ENCODE measurements at places on chromosomes 6 and 20.
A peak's percentile ranks its signal among the peaks of the same experiment; 100 is the strongest.

GRCh38 chr20:10481676-10482075 is 46.6 kb downstream of the SLX4IP start:
- no peak for DNase-seq

DNA sequence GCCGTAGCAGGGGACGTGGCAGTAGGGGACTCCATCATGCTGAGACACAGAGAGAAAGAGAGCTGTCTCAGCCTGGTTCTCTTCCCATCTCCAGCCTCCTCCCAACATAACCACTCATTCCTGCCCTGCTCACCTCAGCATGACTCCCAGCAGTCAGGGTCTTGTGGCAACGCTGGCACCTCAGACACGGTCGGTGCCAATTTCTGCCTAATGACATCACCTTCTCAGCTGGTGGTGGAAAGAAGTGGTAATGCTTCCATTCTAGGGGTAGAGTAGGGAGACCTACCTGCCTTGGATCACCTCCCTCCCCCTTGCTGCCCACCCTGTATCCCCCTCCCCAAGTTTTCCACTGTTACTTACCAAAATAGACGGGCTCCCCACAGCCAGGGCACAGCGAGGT is 2.5 kb downstream of the CRIP3 start:
- DNase-seq = no peak

- no peak for DNase-seq
Measured at GRCh38 chr6:34383161-34383631, 9.3 kb downstream of the NUDT3 start.

DNA sequence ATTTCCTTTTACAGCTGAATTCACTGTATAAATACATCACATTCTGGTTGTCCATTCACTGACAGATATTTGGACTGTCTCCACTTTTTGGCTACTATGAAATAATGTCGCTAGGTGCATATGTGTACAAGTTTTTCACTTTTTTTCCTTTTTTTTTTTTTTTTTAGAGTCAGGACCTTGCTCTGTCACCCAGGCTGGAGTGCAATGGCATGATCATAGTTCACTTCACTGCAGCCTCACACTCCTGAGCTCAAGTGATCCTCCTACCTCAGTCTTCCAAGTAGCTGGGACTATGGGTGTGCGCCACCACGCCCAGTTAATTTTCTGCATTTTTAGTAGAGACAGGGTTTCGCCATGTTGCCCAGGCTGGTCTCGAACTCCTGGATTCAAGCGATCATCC is 13.3 kb downstream of the CSNK2A1 start:
- DNase-seq = no peak

DNA sequence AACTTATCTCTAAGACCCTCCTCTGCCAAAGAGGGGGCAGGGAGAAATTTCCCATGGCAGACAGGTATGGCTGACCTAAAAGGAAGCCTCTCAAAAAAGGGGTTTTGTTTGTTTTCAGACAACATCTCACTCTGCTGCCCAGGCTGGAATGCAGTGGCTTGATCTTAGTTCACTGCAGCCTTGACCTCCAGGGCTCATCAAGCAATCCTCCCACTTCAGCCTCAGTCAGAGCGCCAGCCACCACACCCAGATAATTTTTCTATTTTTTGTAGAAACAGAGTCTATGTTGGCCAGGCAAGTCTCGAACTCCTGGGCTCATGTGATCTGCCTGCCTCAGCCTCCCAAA is 3.8 kb downstream of the EZR start:
- no peak for DNase-seq

DNA sequence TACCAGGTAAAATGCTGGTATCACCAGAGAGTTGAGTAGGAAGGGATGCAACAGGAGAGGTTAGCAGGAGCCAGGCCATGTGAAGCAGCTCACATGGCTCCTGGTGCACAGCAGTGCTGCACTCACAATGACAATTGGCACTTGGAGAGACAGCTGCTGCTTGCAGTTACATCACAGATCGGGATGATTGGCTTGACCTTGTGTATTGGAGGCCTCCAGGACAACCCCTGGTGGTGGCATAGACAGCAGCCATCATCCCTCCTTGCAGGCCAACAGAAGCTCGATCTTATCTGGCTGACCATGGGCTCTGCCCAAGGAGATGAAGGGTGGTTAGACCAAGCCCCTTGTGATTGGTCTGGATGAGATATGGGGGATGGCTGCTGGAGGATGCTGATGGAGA is 73.0 kb downstream of the EYA2 start:
- no peak for DNase-seq

DNA sequence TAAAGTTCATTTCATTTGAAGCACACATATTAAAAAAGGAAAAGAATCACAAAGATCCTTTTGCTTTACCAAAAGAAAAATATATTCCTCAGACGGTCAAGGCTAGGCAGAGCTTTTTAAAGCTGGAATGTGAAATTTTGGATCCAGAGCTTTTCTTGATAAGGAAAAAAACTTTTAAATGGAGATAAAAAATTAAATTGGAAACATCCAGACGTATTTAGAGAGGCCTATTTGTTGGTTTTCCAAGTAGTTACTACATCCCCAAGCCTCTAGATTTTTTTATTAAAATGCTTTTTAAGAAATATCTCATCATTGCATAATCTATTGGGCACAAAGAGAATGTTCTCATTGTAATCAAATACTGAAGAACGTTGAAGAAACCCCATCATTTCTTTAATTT is 385.7 kb upstream of the CITED2 start:
- DNase-seq = no peak

GRCh38 chr6:9178071-9178470 is 742.7 kb upstream of the SLC35B3 start:
- DNase-seq = no peak

GRCh38 chr6:9576521-9576920 is 838.4 kb downstream of the TFAP2A start:
- DNase-seq = no peak

DNA sequence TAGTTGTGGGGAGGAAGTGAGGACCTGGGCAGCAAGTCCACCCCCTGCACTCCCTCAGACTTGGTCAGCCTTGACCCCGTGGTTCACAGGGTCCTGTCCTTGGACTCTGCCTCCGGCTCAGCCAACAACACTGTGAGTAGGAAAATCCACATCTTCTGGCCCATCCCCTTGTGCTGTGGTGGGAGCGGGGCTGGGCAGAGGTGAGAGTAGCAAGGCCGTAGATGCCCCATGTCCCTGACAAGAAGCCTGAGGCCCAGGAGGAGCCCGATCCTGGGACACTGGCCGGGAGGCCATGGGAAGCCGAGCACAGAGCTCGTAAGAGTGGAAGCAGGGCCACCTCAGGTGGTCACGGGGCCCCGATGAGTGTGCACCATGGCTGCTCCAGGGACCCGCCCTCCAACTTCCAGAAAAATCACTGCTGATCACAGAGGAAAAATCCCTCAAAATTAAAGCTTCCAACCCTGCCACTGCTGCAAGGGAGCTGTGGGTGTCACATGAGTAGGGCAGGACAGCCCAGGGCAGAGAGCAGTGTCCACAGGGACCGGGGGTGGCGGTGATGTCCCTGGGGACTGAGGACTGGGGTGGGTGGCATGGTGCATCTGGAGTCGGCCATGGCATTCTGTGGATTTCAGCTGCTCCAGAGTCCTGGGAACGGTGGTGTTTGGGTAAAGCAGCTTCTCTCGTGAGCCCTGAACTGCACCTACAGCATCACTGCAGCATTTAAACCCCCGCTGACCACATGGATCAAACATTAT is 189.4 kb downstream of the DLL1 start:
- peak; percentile 33 for DNase-seq

DNA sequence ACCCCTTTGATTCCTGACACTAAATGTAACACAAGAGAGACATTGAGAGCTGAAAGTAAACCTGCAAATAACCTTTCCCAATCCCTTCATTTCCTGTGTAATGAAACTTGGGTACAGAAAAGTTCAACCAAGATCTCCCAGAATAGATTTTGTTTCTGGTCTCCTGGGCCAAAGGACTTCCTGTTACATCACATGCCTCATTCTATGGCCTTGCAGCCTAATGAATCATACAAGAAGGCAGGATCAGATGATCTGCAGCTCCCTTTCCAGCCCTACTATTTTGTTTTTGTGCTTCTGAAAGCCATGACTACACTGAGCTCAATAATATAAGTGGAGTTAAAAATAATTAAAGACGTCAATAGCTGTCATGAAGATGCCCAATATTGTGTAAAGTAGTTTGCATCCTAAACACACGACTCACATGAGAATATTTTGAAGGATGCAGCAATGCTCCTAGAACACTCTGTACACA is 73.4 kb upstream of the NOX3 start:
- no peak for DNase-seq

DNA sequence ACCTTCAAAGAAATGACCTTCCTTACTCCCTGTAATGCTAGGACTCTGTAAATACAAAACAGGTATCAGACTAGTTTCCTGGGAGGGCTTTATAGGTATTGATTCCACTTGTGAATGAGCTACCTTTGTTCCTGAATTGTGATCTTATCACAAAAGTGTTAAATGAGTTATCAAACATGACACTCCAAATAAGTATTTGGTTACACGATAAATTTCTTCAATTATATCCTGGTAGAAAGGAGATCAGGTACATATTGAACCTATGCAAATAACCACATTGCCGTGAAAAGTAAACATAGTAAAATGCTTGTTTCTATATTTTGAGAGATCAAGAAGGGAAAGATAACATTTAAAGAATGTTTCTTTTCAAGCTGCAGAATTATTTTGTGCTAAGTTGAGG is 285.3 kb downstream of the HIVEP2 start:
- no peak for DNase-seq

DNA sequence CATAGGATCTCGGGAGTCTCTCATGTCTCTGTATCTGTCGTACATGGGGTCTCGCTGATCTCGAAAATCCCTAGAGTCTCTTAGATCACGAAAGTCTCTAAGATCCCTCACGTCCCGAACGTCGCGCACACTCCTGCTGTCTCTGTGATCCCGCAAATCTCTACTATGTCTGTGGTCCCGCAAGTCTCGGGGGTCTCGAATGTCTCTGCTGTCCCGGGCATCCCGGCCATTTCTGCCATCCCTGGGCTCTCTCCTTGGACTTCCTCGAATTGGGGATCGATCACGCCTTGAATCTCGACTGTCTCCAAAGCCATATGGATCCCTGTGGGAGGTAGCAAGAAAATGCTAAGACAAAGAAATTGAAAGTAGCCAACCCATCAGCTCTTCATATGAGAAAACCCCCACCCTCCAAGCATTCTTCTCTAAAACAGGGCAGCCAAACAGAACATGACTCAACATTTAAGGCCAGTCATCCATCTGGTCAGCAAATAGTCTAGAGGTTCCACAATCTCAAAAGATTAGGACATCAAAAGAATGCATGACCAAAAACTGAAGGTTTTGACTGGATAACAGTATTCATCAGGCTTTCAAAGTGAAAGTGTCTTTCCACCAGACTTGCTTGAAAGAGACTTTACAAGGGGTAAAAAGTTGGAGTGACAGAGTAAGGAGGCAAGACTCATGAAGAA is 19.4 kb downstream of the NCOA5 start:
- peak; percentile 66 for DNase-seq

DNA sequence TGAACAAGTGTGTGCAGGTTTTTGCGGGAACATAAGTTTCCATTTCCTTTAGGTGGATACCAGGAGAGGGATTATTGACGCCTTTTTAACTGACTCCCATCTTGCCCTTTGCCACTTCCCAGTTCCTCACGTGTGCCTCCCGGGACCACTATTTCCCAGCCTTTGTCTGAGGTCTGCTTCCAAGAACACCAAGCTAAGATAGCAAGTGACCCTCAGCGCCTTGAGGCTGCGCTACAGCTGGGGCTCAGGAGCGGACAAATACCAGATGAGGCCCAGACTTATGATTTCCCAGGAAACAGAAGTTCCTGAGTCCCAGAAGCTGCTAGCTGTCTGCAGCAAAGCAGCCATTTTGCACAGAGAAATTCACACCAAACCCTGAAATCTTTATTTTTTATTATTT is 216.7 kb downstream of the SYNDIG1 start:
- peak; percentile 7 for DNase-seq

DNA sequence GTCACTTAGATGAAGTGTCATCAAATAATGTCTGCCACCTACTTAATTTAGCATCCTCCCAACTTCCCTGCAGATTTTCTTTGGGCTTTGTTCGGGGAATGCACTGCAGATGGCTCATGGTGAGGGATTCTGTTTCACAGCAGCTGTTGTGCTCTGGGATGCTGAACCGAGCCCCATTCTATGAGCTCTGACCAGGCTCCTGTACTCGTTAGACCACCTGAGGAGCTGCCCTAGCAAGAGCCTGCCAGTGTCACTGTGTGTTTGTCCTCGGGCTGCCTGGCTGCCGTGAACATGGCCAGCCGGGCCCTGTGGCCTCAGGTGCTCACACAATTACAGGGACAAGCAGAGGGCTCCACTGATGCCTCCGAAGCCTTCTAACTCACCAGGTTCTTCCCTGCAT is 238.8 kb upstream of the ECI2 start:
- DNase-seq = no peak

GRCh38 chr6:38755207-38755606 is 40.1 kb downstream of the DNAH8 start:
- DNase-seq = no peak

GRCh38 chr20:43681991-43682410 is 15.1 kb downstream of the MYBL2 start:
- DNase-seq = no peak

- no peak for DNase-seq
Measured at GRCh38 chr6:161137839-161138542, 135.9 kb downstream of the AGPAT4 start.

DNA sequence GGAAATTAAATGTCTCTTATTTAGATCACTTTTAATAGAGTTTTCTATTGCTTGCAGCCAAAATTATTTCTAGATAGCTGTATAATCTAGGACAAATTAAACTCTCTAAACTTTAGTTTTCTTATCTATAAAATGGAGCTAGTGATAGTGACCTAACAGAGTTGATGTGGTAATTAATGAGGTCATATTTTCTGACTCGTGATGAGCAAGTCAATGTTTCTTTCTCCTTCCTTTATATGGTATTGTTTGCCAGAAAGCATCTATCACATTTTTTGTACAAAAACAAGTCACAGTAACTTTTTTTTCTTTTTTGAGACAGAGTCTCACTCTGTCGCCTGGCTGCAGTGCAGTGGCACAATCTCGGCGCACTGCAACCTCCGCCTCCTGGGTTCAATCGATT is 267.7 kb downstream of the FARS2 start:
- no peak for DNase-seq

- no peak for DNase-seq
Measured at GRCh38 chr6:156779206-156780094, 2.3 kb downstream of the ARID1B start.

- no peak for DNase-seq
Measured at GRCh38 chr20:3697588-3698305, 14.7 kb downstream of the SIGLEC1 start.

DNA sequence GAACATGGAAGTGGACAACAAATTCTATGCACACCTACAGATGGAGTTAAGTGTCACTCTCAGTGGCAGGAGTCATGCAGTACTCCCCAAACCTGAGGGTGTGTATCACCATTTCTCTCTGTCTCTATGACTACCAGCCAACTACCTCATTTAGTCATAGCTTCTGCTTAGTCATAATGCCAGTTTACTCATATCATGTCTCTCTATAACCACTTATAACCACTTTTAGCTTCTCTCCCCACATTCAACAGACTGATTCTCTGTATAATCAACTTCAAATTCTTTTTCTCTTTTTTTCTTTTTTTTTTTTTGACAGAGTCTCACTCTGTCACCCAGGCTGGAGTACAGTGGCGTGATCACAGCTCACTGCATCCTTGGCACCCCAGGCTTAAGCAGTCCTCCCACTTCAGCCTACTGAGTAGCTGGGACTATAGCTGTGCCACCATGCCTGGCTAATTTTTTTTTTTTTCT is 13.8 kb upstream of the GTF3C6 start:
- no peak for DNase-seq
